ENCODE measurements at places on chromosomes 5 and 9.

DNA sequence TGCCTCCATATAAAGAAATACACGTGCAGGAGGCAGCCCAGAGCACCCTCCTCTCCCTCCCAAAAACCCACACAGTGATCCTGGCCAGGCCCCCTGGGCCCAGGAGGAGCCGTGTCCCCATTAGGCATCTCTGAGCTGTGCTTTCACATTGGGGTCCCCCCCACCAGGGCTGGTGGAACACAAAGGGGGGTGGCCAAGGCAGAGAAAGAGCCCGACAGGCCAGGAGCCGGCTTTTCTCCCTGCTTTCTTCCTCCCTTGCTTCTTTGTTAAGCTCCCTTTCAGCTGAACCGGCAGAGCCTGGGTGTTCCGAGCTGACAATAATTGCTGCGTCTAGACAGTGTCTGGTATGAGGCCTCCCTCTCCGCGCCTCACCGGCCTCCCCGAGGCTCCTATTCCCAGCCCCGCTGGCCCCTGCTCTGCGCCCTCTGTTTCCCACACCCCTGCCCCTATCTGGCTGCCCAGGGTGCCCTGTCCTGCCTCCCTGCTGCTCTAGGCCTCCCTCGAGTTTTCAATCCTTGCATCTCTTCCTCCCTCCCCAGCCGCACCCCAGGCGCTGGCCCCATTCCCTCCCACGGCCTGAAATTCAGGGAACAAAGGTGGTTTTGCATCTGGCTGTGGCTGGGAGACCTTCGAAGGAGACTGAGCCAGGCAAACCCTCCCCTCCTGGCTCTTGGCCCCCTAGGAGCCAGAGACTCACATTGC lies 120.6 kb downstream of the C9orf50 start:
- no peak for DNase-seq

- DNase-seq: no peak
Measured at GRCh38 chr9:98207606-98208005, 15.2 kb upstream of the CORO2A start.

GRCh38 chr5:8291641-8292040 lies 422.7 kb downstream of the MTRR start:
- no peak for DNase-seq

DNA sequence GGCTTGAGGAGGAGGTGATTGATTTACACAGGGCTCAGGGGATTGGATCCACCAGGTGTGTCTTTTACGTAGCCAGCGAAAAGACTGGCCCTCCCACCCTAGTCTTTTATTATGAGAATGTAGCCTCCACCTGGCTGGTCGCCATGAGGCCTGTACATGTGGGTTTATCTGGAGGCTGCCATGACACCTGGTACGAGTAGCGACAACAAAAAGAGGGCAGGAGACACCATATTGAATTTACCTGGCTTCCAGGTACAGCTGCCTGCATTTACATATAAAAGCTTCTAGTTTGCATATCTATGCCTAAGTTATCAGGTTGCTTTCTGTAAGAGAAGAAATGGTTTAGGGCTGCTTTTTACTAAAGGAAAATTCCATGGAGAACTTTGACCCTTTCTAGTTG lies 1173.7 kb upstream of the SEMA6A start:
- no peak for DNase-seq

DNA sequence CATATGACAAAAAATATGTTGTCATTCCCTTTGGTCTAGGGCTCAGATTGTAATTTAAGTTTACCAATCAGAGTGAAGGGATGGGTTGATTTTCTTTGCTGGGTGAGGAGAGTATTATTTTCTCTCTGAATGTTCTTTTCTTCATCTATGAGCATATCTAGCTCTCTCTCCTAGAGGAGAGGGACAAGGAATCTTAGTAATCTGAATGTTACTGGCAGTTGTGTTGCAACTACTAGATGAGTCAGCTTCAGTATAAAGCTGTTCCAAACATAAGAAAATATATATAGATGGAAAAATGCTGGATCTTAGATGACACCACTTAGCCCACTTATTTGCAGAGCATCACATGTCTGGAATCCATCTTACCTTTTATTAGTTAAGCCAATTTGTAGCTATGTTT lies 259.3 kb downstream of the TUSC1 start:
- DNase-seq: no peak

DNA sequence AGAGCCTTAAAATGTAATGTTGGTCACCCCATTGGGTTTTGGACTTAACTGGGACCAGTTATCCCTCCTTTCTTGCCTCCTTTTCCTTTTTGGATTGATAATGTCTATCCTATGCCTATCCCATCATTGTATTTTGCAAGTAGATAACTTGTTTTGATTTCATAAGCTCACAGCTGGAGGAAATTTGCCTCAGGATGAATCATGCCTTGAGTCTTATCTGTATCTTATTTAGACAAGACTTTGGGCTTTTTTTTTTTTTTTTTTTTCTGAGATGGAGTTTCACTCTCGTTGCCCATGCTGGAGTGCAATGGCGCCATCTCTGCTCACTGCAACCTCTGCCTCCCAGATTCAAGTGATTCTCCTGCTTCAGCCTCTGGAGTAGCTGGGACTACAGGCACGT lies 443.3 kb downstream of the DNAH5 start:
- no peak for DNase-seq

DNA sequence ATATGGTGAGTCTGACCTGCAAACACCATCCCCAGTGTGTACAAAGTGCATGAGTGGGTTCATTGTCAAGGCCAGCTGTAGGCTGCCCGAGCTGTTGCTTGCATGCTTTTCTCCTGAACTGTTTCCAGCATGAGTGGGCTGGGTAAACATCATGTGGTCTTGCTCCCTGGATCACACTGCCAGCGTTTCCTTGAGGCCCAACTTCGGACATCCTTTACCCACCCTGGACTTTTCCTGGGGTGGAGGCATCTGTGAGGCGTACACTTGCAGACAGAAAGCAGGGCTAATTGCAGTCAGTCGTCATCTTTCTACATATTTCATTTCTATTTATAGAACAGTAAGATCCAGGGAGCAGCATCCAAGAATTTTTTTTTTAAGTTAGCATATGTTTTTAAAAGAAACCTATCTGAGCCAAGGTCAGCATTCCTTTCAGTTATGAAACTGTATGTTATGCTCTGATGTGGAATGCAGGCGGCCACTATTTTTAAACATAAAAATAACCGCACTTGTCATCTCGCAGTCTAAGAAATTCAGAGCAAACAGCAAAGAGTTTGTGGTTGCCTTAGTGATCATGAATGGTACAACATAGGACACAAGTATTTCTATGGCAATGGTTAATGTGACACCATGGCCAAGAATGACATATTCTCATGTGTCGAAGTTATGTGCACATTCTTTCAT lies 106.5 kb upstream of the DMRT1 start:
- no peak for DNase-seq

- DNase-seq: no peak
Measured at GRCh38 chr5:31585895-31586270, 53.0 kb upstream of the PDZD2 start.

DNA sequence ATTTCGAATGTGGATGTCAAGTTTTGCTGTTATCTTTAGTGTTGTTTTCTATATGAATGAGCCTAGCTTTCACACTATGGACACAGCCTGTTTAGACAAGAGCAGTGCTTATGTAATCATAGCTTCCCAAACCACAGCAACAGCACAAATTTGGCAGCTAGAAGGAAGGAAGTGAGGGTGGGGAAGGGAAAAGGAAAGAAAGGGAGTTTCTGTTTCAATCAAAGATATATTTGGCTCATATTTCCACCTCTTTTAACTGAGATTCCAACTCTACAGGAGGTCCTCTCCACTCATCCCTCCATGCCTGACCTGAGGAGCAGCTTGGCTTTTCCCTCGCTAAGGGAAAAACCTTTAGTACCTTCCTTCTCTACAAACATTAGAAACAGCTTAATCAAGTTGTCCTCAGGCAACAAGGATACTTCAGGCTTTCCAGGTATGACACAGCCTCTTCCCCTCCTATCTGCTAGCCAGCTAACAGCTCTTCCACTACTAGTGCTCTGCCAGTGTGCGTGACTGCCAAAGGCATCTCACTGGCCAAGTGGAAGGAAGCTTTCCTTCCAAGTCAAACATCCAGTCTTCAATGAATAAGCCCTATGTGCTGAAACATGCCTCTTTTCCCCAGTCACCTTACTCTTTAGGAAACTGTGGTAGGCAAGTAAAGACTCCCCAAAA lies 268.6 kb upstream of the PTGER4 start:
- DNase-seq: no peak

- DNase-seq: no peak
Measured at GRCh38 chr9:112551641-112552040, 65.0 kb downstream of the KIAA1958 start.

- DNase-seq: peak; percentile 1
Measured at GRCh38 chr5:58040846-58041245, 419.0 kb downstream of the PLK2 start.

GRCh38 chr5:168464214-168464613 lies 22.1 kb upstream of the RARS1 start:
- no peak for DNase-seq

DNA sequence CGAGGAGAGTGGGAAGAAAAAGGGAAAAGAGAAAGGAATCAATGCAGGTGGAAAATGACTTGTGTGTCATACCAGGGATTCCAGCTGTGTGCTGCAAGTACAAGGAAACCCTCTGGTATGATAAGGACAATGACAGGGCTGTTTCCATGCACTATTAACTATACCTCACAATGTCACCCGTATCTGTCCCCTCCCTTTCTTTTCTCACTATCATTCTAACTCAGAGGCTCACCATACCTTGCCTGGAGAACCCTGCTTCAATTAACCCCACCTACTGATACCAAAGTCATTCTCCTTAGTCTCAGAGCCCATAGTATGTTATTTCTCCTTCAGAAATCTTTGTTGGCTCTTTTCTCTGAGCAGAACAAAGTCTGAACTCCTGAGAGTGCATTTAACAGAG lies 236.2 kb upstream of the NREP start:
- DNase-seq: no peak

- DNase-seq: no peak
Measured at GRCh38 chr9:35859310-35859989, 10.8 kb downstream of the OR13J1 start.

GRCh38 chr5:1055896-1056610 lies 47.5 kb downstream of the NKD2 start:
- no peak for DNase-seq

- no peak for DNase-seq
Measured at GRCh38 chr9:14315875-14316601, 2.1 kb upstream of the NFIB start.

DNA sequence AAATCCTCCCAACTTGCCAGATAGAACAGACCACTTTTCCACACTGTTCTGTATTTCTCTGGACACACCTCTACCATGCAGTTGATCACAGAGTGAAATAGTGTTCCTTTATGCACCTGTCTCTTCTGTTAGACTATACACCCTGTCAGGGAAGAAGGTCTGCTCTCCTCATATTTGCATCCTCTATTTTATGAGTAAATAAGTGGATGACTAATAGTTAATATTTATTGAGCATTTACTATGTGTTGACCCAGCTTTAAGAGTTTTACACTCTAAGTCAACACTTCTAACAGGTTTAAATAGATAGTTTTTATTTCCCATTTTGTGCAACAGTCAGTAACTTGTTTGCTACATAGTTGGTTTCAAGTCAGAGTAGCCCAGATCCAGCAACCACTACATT lies 452.8 kb upstream of the MPDZ start:
- DNase-seq: no peak

- no peak for DNase-seq
Measured at GRCh38 chr9:16310278-16311110, 560.0 kb downstream of the BNC2 start.

- no peak for DNase-seq
Measured at GRCh38 chr5:127031147-127031862, 947 bp upstream of the MARCHF3 start.

DNA sequence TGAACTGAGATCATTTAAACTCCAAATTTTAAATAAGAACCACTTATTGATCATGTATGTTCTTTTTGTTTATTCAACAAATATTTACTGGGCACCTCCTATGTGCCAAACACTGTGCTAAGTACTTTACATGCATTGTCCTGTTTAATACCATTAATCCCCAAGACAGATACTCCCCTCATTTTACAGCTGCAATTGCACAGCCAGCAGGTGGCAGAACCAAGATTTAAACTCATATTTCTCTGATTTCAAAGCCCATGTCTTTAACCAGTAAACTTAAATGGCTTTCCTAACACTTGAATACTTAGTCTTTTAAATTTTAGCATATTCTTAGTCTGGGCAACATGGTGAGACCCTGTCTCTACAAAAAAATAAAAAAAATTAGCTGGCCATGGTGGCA lies 43.4 kb upstream of the KIAA1958 start:
- no peak for DNase-seq

- DNase-seq: no peak
Measured at GRCh38 chr5:102759289-102759688, 4.2 kb downstream of the PAM start.

DNA sequence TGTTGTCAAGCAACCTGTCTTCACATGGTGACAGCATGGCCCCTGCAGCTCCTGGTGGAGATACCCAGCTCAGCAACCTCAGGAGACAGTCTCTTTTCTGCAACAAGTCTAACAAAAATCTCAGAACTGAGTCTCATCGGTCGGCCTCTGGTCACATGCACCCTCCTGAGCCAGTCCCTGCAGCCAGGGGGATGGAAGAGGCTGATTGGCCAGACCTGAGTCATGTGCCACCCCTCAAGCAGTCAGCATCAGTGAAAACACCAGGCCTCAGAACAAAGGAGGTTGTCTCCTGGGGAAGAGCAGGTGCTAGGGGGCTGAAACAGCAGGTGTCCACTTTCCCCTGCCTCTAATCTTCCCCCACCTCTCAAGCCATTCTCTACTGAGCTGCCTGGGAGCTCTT lies 54.4 kb downstream of the SMIM23 start:
- no peak for DNase-seq

- no peak for DNase-seq
Measured at GRCh38 chr9:85514256-85514655, 227.5 kb downstream of the AGTPBP1 start.

GRCh38 chr9:125540497-125540896 lies 166.5 kb downstream of the MAPKAP1 start:
- DNase-seq: no peak

- DNase-seq: no peak
Measured at GRCh38 chr5:98779264-98779877, 5.9 kb downstream of the RGMB start.
